ENCODE measurements at places on chromosomes 6 and 20. TPM values are rescaled to one million over a fixed set of nuclear protein-coding genes. Genes with fewer than 3 reads are reported as not detected.

The SMAP1 gene
- total RNA-seq = 26.0 TPM

The PDE10A gene
- total RNA-seq = 20.8 TPM

The VSTM2L gene
- 0.68 TPM for total RNA-seq

The CD93 gene
- 99.2 TPM for total RNA-seq

The SNRPB gene
- total RNA-seq = 107 TPM

The FOXS1 gene
- 44.5 TPM for total RNA-seq

The NELFCD gene
- total RNA-seq = 50.9 TPM

The KHDC1L gene
- total RNA-seq = not detected

The PRRT1 gene
- total RNA-seq = 6.8 TPM

The IDH3B gene
- 95.3 TPM for total RNA-seq

The TM9SF4 gene
- total RNA-seq = 33.4 TPM

The RFX6 gene
- not detected for total RNA-seq

The FRK gene
- 20.0 TPM for total RNA-seq

The ZBTB12 gene
- 1.6 TPM for total RNA-seq

The OARD1 gene
- 3.1 TPM for total RNA-seq

The TRIM40 gene
- not detected for total RNA-seq

The ECT2L gene
- not detected for total RNA-seq

The MCCD1 gene
- not detected for total RNA-seq

The PPP1R16B gene
- 8.9 TPM for total RNA-seq

The RIN2 gene
- total RNA-seq = 121 TPM

The FKBP1A gene
- total RNA-seq = 184 TPM

The GSTA2 gene
- total RNA-seq = not detected

The KCNQ2 gene
- not detected for total RNA-seq

The PACSIN1 gene
- total RNA-seq = not detected

The CST8 gene
- total RNA-seq = not detected

All from thoracic aorta (tissue), 2 donors.